ENCODE measurements at places on chromosomes 1 and 21.

GRCh38 chr1:203512848-203513584, 19.1 kb downstream of the OPTC start:
- peak; percentile 97 for DNase-seq

GRCh38 chr1:156893048-156893953, at the start of gene PEAR1:
PEAR1 (plus strand) TSS chr1:156893718; CDS start chr1:156903927, 10,209 bp downstream.
- DNase-seq: no peak

DNA sequence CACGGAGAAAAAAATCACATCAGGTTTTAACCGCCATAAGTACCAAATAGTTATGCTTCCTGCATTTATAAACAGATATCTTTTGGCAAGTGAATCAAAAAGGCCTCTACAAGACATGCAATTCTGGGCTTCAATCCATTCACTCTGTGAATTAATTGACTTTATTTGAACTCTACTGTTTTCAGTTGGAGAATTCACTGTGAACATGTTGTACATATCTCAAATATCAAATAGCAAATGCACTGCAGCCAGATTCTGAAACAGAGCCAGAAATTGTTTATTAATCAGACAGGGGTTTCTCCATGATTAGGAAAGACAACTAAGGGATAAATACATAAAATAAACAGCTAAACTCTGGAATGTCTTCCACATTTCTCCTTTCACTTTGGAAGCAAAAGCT, 445.4 kb upstream of the NFIA start:
- no peak for DNase-seq

DNA sequence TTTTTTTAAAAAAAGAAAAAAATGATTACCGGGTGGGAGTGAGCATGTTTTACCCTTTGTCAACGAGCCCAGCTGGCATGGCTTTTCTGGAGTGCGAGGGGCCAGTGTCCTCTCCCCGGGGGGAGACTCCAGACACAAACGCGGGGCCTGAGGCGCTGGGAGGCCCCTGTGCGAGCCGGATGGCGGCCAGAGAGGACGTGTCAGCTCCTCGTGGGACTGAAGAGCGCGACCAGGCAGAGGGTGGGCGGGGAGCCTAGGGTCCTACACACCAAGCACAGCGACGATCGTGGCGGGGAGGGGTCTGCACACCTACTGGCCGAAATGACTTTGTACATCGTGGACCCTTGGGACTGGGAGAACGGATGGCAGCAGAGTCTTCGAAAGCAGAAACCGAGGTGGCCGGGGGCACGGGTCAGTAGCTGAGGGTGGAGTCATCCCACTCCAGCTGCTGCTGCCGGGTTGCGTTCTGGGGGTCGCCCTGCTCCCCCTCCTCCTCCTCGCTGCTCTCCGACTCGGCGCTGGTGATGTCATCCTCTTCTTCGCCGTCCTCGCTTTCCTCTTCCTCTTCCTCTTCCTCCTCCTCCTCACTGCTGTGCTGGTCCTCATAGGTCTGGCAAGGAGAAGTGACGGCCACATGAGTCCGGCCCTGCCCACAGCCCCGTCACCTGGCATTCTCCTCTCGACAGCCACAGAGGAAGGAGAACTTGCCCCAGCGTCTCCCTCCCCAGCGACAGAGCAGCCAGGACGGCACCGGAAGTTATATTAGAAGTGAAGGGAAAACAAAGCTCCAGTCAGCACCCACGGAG, 78.8 kb downstream of the PIK3CD start:
- no peak for DNase-seq

DNA sequence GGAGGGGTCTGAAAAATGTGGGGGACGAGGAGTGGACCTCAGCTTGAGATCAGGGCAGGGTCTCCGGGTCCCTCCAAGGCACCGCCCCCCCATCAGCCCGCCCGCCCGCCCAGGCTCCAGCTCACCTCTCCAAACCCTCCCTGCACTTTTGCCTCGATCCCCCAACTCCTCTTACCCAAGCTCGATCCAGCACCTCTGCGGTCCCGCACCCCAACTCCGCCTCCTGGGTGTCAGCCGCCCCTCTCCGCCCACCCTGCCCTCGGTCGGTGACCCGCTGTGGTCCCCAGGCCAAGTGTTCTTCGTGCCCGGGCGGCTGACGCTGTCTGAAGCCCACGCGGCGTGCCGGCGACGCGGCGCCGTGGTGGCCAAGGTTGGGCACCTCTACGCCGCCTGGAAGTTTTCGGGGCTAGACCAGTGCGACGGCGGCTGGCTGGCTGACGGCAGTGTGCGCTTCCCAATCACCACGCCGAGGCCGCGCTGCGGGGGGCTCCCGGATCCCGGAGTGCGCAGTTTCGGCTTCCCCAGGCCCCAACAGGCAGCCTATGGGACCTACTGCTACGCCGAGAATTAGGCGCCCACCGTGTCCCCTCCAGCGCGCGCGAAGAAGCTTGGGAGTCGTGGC, 5.7 kb downstream of the HAPLN2 start:
- DNase-seq: no peak

DNA sequence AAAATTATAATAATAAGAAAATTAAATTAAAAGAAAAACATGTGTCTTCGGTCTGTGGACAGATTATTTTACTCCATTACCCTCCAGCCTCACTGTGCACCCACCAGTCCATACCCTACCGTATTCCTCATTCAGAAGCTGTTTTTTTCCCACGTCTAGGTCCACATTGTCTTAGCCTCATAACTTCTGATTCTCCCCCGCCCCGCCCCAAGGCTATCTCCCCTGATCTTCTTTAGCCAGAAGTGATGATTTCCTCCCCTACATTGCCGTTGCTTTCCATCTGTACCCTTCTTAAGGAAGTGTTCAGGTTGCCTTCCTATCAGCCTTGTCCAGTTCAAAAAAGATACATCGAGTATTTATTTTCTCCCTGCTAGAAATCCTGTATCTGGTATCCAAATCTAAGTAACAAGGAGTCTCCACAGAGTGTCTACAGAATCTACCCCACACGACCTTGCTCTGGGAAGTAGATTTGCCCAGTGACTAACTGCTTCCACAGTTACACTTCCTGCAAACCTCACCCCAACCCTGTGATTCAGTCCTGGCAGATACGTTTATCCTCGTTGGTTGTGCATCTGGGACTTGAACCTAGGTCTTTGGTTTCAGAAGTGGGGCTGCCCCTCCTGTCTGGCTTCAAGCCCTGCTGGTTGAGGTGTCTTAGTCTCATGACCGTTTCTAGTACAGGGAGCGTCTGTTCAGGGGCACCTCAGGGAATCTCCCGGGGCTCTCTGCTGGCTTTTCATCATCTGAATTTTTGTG, 470.2 kb downstream of the CAMTA1 start:
- no peak for DNase-seq

DNA sequence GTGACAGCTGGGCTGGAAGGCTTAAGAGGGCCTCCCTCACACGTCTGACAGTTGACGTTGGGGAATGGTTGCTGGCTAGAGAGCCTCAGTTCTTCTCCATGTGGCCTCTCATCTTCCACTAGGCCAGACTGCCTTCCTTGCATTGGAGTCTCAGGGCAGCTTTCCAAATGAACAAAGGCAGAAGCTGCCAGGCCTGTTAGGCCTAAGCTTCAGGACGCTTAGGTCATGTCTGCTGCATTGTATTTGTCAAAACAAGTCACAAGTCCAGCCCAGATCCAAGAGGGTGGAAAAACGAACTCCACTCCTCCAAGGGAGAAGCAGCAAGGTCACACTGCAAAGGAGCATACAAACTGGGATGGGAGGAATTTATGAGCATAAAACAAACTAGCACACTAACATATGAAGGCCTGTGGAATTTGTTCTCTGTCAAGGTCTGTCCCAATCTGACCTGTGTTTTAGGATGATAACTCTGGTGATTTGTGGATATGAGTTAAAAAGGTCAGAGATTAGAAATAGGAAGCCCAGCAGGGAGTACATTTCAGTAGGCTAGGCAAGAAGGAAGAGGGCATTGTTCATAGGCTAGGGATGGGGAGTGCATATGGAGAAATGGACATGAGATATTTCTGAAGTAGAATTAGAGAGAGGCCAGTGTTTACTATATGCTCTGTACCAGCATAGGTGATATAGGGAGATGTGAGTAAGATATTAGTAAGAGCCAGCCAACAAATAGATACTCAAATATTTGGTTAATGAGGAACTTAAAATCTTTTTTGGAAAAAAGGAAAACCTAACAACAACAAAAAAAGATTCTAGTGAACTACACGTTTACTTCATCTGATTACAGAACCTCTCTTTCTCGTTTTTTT, 29.1 kb upstream of the CNN3 start:
- no peak for DNase-seq

DNA sequence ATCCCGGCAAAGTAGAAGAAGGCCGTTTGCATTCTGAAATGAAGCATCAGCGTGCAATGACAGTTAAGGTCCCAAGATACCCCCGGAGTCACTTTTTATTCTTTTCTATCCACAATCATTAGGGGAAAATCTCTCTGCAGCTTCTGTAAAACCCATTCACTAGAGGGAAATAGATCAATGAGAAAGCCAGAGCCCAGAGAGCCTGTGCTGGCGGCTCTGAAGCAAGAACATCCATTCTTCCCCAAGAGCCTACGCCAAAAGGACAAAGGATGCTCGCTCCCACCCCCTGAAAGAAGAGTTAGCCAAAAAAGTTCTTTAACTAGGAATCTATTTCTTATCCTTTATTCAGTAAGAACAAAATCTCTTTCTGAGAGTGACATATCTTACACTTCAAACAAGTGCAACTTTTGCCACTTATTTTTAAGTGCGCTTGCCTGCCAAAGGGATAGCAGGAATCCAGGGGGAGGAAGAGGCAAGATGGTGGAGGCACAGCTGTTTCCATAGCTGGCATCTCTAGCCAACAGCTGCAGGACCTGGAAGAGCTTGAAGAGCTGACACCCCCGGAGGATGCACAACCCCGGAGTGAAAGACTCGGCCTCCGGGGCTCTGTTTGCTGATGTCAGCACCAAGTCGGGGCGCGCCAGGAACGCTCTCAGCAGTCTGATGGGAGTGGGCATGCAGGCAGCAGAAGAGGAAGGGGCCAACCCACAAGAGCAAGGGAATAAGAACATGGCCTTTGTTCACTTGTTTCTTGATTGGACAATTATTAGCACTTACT, 68.7 kb downstream of the KCNN3 start:
- DNase-seq: no peak

DNA sequence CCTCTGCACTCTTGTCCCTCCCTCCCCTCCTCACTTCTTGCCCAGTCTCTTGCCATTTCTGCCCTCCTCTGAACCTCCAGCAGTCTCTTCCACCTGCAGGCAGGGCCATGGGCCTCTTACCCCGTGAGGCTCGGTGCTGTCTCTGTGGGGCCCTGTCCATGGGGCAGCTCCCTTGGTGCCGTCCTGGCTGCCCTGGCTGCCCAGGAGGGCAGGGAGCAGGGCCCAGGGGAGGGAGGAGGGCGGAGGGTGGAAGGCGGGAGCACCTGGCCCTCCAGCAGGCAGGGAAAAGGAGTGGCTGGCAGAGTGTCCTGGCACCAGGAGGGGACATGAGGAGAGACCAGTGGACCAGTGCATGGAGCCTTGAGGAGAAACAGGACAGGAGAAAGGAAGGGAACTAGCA, at the start of gene RORC:
TSS of gene RORC (minus strand) at position 198 of the 400 bp plus-strand sequence. CDS start at position 160, 38 bp downstream.
- DNase-seq: no peak

GRCh38 chr1:110074166-110074565, 3.7 kb upstream of the ALX3 start:
- no peak for DNase-seq

DNA sequence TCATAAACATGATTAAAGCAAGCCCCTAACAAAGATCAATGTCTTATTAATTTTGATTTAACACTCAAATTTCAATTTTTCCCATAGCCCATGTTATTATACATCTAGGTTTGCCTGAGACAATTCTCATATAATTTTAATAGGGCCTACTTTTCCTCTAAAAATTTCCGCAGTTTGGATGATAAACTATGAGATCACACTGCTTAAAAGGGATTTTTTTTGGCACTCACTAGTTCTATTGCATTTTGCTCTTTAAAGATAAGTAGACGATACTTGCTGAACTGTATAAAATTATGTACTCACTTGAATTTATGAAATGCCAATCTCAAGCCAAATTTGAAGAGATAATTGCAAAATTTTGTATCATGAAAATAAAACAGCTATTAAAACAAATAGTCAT, 480.4 kb upstream of the ZRANB2 start:
- no peak for DNase-seq

- DNase-seq: no peak
Measured at GRCh38 chr21:26280775-26281174, 110.2 kb upstream of the APP start.

DNA sequence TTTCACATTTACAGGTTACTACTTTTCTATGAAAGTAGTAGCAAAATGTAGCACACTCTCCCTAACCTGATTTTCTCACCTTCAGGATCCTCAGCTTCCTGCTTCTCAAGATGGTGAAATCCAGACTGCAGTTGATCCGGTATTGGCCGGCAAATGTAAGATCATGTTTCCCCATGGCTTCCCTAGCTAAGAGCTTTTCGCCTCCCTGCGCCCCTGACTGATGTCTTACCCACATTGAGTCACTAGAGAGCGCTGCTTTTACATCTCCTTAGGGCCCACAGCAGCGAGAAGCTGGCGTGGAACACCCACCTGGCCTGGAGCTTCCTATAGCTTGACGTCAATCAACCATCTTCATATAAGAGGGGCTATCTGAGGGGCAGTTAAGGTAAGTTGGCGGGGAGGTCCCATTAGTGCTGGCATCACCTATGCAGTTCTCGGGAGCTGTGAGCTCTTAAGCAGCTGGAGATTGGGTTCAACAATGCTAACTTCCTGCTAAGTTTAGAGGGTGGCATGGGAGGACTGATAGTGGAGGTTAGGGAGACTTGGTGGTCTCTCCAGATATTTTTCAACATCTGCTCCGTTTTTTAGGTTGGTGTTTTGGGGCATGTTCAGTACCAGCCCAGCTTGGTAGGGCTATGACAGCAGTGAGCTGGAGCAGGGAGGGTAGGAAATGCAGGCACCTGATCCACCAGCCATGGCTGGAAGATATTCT, 5.5 kb downstream of the PTPN7 start:
- DNase-seq: peak; percentile 21

DNA sequence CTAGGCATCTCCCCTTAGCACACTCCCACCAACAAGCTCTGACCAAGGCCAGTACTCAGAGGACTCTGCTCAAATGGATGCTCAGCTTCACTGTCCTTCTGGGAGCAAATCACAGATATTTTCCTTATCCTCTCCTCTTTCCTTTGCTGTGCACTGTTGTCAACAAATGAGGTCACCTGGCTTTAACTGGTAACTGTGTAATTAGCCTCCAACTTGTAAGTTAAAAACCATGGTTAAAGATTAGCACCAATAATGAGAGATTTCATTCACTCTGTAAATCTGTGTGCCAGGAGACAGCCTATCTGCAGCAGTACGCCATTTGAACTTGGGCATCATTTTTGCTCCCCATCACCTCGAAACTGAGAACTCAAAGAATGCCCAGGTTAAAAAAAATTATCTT, 149.5 kb downstream of the GABPA start:
- DNase-seq: no peak

DNA sequence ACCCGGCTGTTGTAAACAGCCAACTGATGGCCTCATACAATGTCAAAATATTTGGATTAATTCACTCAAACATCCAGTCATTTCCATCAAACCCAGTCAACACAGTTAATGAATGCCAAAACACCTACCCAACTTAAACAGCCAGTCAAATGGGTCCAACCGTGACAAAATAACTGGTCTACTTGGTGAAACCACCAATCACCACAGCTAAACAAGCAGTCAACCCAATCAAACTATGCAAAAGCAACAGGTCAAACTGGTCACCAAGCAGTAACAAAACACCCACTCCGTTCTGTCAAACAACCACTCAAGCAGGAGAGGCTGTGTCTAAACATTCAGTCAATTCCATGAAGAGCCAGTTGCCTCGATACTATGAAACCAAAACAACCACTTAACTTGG, 119.2 kb downstream of the FOXD2 start:
- no peak for DNase-seq

- DNase-seq: no peak
Measured at GRCh38 chr21:25490742-25491141, 116.5 kb downstream of the MRPL39 start.

GRCh38 chr1:110773813-110774212, 99.1 kb upstream of the KCNA3 start:
- DNase-seq: no peak
